ENCODE measurements at places on chromosomes 3 and 15.

DNA sequence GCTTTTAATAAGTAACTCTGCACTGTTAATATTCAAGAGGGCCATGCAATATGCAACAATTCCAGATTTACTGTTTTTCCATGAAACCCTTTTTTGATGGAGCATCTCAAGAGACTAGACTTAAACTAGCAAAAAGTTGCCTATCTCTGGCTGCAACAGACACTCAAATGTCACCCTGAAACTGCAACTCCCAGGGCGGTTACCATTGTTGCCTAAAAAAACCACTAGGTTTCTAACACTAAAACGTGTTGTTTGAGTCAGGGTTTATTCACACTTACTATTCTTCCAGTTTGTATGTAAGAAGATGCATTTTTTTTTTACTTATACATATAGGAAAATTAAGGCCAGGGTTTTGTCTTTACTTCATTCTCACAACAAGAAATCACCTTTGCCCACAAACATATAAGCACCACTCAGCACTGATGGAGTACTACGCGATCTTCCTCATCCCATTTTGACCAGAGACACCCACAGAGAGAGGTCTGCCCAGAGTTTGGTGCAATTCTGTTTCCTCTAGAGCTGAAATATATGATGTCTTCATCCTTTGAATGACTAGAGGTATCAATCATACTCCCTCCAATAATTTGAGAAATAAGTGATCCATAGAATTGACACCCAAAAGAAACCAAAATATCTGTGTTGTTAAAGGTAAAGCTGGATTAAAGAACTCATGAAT lies 124.0 kb upstream of the SNTN start:
- DNase-seq: no peak

DNA sequence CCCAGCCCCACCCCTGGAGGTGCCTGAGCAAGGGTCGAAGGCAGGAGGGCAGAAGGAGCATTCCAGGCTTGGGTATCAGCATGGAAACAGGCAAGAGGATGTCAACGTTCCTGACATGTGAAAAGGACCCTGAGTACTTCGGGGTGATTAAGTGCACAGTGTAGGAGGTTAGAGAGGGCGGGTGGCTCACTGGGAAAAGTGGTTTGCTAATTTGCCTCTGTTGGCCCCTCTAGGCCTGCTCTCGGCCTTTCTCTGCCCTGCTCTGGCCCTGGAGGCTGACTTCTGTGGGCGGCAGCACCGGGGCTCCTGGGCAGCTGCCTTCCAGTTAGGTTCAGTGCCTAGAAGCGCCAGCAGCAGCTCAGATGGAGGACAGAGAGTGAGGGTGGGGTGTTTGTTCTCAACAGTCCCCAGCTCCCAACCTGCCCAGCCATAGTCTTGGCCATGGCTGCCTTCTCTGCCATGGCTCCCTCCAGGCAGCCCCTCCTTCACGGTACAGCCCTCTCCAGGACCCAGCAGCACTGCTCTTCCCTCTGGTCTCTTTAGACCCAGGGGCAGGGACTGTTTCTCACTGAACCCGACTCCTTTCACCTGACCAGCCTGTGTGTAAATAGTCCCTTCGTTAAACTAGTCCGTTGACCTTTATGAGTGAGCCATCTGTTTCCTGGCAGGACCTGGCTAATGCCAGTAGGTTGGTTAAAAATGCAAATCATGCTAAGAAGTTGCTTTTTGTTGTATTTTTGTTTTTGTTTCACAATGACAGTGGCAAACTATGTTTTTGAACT lies 107.1 kb upstream of the TPM1 start:
- peak; percentile 47 for DNase-seq

DNA sequence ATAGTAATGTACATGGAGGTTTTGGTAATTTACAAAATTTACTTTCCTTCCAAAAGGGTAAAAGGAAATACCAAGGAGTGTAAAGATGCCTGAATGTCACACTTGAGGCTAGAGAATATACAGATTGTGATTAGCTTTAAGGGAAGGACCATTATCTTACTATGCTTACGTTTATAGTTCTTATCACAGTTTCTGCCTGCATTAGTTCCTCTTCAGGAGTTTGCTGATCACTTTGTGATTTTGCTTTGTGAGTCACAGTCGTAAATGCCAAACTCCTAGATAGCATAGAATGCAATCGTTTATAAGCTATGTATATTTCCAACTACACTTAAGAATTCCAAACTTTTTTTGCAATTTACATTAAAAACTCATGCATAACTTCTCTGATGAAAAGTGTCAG lies 1034.6 kb downstream of the DIPK2A start:
- no peak for DNase-seq

GRCh38 chr3:12438318-12438717 lies 46.0 kb upstream of the TSEN2 start:
- DNase-seq: no peak

DNA sequence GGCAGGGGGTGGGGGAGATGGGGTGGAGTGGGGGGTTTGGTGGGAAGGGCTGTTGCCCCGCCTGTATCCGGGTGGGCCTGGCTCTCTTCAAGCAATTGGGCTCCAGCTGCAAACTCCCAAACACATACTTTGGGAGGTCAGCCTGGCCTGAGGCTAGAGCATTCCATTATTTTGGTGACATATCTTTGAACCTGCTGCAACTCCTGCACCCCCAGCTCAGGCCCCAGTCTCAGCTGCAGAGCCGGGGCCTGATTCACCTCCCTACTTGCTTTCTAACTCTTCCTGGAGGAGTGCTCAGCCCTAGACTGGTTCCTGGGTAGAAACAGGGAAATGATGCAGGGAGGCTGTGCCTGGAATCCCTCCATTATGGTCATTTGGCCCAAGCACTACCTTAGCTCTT lies 140.8 kb upstream of the PRR23C start:
- DNase-seq: no peak

DNA sequence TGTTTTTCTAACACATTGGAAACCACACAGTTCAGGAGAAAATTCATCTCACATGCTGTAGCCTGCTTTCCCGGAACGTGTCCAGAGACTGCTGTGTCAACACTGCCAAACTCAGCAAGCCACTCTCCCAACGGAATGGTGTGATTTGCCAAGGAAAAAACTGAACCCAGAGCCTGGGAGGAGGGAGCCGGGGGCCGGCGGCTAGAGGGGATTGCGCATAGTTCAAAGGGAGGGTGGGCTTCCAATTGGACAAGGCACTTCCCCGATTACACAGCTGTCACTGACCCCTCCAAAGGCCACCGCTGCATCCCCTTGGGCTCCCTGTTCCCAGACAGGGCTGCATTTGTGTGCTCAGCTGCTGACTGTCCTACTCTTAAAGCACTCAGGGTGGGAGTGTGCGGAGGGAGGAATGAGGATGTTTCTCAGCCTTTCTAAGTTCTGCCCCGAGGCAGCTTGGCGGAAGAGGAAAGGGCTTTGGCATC lies 256.2 kb downstream of the ZNF621 start:
- peak; percentile 26 for DNase-seq

DNA sequence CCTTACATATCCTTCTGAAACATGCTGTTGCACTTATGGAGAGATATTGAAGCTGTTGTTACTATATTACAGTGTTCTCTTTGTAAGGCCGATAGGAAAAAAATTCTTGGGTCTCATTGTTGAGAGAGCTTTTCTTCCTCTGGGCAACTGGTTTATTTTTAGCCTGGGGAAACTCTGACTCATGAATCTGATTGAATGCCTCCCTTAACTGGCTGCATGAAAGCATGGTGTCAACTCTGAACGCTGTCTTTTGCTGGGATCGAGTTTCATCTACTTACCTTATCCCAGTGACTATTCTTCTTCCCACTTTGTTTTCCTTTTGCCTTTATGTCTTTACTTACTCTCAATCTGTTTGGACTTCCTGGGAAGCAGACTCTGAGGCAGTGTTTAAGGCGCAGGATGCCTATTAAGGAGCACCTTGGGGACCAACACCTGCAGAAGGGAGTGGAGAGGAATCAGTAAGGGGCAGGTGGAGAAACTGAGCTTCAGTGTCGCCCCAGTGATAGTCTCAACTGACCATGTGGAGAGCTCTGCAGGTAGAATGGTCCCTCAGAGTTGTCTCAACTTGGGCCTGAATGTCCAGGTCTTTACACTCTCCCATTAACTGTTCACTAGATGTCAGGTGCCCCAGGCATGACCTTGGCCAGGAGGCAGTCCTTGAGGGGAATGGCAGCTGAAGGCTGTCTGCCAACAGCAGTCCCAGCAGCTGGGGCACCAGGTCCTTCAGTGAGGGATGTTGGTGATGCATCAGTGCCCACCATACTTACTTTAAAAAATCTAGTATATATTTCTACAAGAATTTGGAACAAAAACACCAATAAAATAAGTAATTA lies 88.9 kb upstream of the CCNL1 start:
- peak; percentile 53 for DNase-seq

DNA sequence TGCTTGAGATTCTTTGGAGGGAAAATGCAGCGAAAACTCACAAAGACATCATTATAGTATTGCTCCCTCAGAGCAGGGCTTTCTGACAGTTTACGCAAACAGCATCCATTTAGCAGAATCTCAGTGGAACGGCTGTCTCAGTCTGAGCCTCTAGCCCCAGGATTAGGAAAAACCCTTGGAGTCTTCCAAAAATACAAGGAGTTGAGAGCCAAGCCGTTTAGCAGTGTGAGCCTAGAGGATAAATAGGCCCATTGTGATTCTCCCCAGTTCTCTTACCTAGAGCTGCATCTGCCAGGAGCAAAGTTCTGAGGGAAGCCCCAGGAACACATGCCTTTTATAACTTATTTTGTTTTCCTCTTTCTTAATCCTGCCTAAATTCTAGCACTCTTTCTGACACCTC lies 359.6 kb downstream of the NTRK3 start:
- no peak for DNase-seq

GRCh38 chr3:23669541-23670255 lies 136.1 kb upstream of the UBE2E1 start:
- DNase-seq: no peak
